DMS79 treated with DMSO at 0.1 percent for 48 hours (cell line): ENCODE measurements at places on chromosomes 13 and 19.

- DNase-seq, result no peak
Observed at GRCh38 chr13:29465741-29466293, 129.7 kb downstream of the SLC7A1 start.

- DNase-seq, result no peak
Observed at GRCh38 chr13:114053026-114053425, 79.2 kb upstream of the C13orf46 start.

DNA sequence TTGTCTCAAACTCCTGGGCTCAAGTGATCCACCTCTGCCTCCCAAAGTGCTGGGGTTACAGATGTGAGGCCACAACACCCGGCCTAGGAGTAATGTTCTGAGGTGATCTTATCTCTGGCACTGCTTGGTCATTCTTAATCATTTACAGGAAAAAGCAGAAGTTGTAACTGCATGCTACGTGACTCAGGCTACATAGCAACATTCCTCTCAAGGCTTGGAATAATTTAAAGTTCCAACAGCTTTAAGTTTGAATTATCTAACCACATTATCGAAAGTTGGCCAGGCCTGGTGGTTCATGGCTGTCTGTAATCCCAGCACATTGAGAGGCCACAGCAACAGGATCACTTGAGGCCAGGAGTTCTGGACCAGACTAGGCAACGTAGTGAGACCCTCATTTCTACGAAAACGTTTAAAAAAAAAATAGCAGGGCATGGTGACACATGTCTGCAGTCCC, 3.9 kb upstream of the B9D2 start:
- DNase-seq, result no peak

DNA sequence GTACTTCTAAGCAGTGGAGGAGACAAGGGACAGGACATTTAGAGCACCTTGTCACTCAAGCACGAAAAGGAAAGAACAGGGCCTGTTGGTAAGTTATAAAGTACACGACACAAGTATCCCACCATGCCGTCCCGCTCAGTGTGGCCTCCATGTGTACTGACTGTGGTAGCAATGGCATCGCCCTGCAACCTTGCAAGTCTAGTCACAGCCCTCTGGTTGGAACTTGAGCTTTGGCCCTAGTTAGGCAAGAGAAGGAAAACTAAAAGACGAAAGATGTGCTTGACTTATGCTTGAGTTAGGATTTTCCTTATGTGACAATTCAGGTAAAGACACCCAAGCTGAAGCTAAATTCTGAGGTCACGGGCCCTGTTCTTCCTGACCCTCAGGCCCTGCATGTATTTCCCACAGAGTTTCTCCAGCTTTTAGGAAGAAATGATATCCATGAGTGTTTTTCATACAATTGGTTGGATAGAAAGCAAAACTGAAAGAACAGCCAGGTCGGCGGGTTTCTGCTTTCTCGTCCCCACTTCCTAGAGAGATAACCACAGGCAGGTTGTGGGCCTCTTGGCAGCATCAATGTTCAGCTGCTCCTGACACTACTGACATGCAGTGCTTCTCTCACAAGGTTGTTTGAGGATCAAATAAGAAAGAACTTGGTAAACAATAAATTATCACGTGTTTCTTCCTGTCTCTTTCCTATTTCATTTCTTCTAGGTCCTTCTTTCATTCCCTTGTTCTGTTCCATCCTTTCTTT, 216.2 kb downstream of the IRS2 start:
- DNase-seq, result no peak

DNA sequence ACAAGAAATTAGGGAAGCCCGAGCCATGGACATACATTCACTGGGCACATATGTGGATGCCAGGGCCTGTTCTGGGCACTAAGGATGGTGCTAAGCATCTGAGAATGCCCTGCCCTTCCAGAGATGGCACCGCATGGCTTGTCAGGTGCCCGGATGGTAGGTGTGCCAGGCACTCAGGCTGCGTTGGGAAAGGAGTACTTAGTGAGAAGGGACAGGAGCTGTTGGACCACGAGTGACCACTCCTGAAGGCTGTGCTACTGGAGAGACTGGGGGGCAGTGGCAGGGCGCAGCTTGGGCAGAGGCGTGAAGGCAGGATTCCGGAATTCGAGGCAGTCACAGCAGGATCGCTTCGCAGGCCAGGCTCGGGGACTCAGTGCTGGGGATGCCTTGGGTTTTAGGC, 38.0 kb upstream of the EHD2 start:
- DNase-seq, result no peak

- peak; percentile 24 for DNase-seq
Observed at GRCh38 chr19:13865571-13866462, 11.1 kb upstream of the NANOS3 start.

DNA sequence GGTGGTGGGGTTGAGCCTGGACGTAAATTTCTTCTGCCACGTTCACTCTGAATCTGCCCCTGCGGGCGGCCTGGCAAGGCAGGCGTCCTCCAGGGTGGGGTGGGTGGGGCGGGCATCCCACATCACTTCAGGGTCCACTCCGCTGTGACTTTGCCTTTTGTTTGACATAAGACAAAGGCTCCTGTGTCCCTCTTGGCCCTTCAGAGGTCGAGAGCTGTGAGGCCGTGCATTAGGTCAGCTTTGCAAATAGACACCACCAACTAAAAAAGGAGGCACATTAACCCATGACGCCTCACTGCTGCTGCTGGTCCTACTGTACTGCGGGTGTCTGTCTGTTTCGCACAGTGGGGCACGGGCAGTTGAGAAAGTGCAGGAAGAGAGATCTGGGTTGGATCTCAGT, 10.5 kb upstream of the ZNF536 start:
- DNase-seq, result no peak

DNA sequence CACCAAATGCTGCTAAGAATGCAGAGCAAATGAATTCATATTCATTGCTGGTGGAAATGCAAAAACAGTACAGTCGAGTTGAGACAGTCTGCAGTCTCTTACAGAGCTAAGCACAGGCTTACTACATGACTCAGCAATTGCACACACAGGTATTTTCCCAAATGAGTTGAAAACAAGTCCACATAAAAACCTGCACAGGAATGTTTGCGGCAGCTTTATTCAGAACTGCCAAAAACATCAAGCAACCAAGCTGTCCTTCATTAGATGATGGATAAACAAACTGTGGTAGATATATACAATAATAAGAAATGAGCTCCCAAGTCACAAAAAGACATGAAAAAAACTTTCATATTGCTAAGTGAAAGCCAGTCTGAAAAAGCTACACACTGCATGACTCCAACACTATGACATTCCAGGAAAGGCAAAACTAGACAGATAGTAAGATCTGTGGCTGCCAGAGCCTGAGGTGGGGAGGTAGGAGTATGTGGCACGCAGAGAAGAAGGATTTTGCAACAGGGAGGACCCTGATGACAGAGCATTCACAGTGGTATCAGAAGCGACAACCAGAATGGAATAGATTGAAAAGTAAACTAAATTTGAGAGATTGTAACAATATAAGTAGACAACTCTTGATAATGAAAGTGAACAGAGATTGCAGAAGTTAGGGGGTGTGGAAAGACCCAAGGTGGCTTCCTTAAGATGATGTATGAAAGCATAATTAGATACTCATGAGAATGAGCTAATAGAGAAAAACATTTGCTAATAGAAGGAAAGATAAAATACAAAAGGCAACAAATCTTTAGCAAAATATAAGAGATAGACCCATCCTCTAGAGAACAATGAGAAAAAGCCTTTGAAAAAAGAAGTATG, 52.7 kb downstream of the TSC22D1 start:
- no peak for DNase-seq

DNA sequence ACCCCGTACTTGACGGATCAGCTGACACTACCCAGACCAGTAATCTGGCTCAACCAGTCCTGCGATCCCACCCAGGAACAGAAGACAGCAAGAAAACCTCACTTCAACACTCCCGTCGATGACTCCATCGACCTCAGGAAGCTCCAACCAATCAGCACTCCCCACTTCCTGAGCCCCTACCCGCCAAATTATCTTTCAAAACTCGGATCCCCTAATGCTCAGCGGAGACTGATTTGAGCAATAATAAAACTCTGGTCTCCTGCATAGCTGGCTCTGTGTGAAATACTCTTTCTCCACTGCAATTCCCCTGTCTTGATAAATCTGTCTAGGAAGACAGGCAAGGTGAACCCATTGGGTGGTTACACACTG, 1.2 kb downstream of the LSM4 start:
- DNase-seq, result peak; percentile 34

DNA sequence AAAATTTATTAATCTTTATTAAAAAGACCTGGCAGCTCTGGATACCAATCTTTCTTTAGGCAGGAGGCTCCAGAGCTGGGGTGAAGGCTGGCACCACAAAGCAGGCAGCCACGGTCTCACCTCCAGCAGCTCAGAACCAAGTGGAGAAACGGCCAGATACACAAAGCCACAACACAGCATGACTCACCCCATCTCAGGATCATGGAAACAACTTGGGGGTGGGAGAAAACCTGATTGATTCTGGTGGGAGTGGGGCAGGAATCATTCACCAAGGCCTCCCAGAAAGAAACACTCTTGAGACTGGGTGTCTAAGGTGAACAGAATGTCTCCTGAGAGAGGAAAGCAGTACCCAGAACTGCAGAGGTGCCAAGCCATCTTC, 64.2 kb downstream of the CRYL1 start:
- no peak for DNase-seq

- DNase-seq, result peak; percentile 6
Observed at GRCh38 chr13:24693862-24694471, 13.8 kb downstream of the ATP12A start.

DNA sequence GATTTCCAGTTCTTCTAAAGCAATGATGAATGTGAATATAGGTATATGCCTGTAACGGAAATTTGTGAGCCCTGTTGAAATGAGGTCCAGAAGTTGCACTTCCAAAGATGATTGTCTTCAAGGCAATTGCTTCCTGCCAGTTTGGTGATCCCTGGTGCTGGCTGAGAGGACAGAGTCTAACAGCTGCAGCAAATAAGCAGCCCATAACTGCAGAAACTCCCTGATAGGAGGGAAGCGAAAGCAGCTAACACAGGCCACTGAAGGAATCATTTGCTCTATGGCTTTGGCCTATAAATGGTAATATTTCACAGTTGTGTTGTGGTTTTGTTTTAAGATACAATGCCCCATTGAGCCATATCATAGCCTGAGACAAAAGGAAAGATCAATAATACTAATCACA, 451.5 kb upstream of the MIR17HG start:
- no peak for DNase-seq

- peak; percentile 10 for DNase-seq
Observed at GRCh38 chr13:40681341-40682146, 15.1 kb upstream of the FOXO1 start.
